ENCODE measurements at places on chromosomes 13 and 19.

- DNase-seq, result no peak
Observed at GRCh38 chr13:102972191-102972590, 94.0 kb downstream of the SLC10A2 start.

GRCh38 chr19:16134510-16134909 is 9.0 kb upstream of the HSH2D start:
- no peak for DNase-seq

- no peak for DNase-seq
Observed at GRCh38 chr13:52830946-52831345, 17.5 kb downstream of the PCDH8 start.

- DNase-seq, result no peak
Observed at GRCh38 chr13:104270731-104271130, 1204.5 kb upstream of the SLC10A2 start.

- no peak for DNase-seq
Observed at GRCh38 chr13:37129866-37130265, 24.4 kb upstream of the CSNK1A1L start.

DNA sequence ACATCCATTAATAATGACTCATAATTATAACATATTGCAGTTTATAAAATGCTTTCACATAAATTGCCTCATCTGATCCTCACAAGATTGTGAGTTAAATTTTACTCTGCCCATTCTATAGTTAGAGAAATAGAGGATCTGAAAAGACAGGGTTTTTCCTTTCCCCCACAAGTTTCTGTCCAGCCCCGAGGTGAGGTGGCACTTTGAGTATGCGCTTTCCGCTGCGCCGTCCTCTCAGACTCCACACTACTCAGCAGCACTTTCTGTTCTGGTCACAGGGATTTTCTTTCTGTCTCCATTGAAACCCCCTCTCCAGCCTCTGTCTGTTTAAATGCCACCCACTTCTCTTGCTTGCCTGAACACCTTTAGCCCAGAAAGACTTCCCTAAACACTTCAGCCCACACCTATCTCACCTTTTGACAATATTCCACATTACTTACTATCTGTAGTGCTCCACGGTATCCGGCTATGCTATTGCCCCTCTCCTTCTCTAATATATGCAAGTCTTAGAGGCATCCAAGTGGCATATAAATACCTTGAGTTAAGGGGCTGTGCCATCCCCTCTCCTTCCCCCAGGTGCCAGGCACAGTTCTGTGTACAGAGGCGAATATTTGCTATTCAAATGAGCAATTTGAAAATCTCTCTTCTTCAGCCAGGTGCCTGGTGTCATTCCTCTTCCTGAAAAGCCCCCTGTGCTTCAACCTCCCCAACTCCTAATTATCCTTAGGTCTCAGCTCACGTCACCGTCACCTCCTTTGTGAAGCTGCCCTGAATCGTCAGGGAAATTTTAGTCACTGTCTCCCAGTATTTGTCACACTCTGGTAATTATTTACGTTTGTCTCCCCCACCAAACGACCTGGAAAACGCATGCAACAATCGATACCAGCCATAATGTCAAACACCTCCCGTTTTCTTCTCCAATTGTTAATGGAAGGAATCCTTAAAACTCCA is 268.7 kb downstream of the NHLRC3 start:
- DNase-seq, result no peak

DNA sequence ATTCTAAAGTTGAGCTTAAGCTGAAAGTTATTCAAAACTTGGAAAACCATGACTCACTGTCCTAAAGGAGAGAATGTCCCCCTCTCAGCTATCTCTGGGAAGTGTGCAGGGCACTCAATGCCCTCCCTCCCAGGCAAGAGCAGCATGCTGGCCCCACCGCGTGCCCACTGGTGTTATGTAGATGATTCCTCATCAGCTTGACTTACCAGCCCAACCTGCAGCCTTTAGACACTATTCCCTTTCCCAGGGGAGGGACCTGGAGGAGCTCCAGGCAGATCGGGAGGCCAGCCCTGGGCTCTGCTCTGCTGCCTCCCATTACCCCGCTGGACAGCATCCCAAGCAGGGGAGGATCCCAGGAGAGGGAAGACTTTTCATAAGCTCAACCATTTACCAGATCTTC is 124.6 kb downstream of the FGF14 start:
- no peak for DNase-seq

GRCh38 chr19:35164418-35164817 is 9.9 kb downstream of the FXYD5 start:
- DNase-seq, result no peak

DNA sequence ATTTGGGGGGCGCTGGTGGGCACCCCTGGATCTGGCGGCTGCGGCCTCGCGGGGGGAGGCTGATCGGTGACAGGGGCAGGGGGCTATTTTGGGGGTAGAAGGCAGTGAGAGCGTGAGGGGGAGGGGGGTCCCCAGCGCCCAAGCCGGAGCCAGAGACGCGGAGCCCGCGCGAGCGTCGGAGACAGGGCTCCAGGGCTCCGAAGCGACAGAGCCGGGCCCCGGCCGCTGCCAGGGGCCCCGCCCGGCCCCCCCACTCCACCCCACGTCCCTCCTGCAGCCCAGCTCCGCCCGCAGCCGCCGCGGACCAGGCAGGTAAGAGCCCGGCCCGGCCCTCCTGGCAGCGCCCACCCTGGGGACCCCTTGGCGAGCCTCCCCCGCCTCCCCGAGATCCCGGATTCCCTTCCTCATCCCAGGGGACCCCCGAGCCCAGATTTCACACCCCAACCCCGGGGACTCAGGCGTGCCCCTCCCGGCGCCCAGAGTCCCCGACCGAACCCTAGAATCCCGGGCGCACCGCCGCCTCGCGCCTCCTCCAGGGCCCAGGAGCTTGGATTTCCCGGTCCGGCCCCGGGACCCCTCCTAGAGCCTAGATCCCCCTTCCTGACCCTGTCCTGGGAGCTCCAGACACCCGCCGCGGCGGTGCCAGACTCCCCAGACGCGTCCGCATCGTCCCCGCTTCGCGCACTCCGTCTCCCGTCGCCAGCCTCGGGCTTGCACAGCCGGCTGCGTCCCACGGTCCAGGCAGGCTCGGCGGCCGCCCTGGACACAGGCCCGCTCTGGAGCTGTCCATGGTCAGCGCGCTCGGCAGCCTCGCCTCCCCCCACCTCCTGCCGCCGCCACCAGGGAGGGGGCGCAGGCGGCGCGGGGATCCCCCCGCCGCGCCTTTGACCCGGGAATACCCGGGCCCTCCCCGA is at the start of gene PPFIA3:
Gene PPFIA3 (plus strand): TSS at position 134 of the 914 bp plus-strand sequence. CDS start 8,330 bp downstream, outside the sequence.
- peak; percentile 41 for DNase-seq

DNA sequence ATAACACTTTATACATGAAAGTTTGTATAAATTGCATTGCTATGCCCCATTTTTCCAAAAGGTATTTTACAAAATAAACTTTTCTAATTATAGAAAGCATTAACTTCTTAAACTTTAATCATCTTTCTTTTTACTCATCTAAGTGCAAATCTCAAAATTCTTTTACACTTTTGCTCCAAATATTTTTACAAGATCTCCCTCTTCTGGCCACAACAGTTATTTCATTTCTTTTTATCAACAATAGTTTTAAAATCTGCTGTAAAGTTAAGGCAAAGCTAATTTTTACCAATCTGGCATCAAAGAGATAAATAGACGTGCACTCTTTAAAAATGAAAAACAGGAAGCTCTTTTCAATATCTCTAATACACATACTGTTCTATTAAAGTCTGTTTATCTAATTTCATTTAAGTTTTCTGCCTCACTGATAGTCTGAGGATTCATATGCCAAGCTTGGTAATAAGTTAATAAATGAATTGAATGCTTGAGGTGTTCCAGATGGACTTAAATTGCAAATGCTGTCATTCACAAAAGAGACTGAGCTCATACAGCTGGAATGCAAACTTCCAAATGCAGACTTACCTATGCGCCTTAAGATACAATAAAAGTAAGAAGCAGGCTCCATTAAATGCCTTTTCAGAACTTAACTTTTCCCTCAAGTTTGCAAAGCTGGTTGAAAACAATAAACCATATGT is 583.0 kb upstream of the ATXN8OS start:
- DNase-seq, result no peak

DNA sequence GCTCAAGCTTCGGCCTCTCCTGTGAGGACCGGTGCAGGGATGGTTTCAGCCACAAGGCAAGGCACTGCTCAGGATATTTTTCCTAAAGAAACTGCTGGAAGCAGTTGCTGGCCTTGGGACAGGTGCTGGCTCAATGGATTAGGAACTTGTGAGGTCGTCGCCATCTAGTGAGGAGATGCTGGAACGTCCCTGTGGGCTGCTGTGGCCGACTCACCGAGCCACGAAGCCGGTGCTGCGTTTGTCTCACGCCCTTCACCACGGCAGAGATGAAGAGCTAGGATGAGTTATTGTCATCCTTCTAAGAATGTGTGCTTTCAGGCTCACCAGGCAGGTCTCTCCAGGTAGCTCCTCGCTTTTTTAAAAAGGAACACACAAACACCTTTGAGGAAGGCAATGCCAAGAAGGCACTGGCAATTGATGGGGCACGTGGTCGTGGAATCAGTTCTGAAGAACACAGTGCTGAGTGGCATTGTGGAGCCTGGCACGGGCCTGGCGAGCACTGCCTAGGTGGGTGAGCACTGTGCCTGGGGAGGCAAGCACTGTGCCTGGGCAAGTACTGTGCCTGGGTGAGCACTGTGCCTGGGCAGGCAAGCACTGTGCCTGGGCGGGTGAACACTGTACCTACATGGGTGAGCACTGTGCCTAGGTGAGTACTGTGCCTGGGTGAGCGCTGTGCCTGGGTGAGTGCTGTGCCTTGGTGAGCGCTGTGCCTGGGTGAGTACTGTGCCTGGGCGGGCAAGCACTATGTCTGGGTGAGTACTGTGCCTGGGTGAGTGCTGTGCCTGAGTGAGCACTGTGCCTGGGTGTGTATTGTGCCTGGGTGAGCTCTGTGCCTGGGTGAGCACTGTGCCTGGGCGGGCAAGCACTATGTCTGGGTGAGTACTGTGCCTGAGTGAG is 140.4 kb downstream of the TEX29 start:
- DNase-seq, result peak; percentile 15

GRCh38 chr19:58182989-58183816 is at the start of gene ZNF274:
Gene ZNF274 (plus strand): TSS chr19:58183061. CDS start chr19:58183966, 905 bp downstream.
- DNase-seq, result peak; percentile 85

DNA sequence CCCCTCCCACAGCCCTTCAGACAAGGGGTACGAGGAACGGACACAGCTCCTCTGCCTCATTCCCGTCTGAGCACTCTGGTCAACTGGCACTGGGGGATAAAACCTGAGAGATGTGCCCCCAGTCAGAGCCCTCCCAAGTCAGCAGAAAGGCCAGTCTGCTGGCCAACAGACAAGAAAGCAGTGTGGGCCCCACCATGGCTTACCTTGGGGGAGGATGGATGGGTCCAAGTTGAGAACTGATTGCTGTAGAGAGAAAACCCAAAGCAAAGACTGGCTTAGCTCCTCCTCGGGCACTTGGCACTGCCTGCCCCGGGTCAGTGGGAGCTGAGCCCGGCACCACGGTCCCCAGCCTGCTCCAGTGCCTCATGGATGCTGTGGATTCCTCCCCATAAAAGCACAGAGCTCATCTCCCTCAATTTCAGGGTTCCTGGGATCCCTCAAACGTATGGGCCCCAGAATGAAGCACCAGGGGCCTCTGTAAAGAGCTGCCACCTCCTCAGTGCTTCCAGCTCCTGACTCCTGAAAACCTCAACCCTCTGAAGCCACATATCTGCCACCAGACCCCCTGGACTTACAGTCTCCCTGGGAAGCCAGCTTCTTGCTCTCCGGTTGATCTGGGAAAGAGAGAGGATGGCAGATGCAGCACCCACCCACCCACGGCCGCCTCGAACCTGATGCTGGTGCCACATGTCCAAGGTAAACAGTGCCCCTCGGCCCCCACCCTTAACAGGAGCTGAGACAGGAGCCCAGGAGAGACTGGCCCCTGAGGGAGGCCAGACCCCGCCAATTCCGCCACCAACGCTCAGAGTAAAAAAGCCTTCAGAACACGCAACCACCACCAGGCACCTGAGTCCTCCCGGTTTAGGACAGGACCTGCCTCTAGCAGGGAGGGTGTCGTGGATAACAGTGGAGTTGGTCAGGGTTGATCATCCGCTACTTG is 3.3 kb downstream of the KHSRP start:
- no peak for DNase-seq

GRCh38 chr13:97976610-97977521 is 23.4 kb downstream of the IPO5 start:
- no peak for DNase-seq

- no peak for DNase-seq
Observed at GRCh38 chr19:16671652-16672274, 10.8 kb downstream of the TMEM38A start.

- no peak for DNase-seq
Observed at GRCh38 chr19:5993201-5993600, 15.3 kb upstream of the RANBP3 start.
